ENCODE measurements at places on chromosomes 12 and 14. TPM values are rescaled to one million over a fixed set of nuclear protein-coding genes. Genes with fewer than 3 reads are reported as not detected.

DNA sequence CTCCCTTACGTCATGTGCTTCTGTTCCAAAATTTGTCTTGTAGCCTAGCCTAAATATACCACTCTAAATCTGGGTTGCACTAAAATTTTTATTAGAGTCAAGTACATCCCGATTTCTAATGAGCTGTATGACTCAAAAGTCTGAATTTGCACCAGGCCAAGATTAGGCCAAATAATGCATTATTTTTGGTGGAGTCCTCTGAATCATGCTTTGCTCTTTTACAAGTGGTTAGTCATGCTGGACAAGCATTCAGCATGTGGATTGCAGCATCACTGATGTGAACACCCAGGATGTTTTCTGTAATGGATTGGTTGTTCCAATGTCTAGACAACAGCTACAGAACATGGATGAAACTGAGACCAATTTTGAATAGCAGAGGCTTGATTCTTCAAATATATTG is 23.7 kb downstream of the HEBP1 start:
- peak overlapping the region; percentile 60 for H3K27ac ChIP-seq
- peaks cover 34% of the 10 kb centered on the region for H3K4me1 ChIP-seq
- H3K4me3 ChIP-seq = no peak overlapping the region
- peak; percentile 70 for DNase-seq
- no peaks in the 10 kb centered on the region for H3K36me3 ChIP-seq
- no peaks in the 10 kb centered on the region for H3K27me3 ChIP-seq

GRCh38 chr12:132078190-132078589 is 65.9 kb downstream of the DDX51 start:
- peak overlapping the region; percentile 67 for H3K27ac ChIP-seq
- H3K27me3 ChIP-seq = no peaks in the 10 kb centered on the region
- no peak overlapping the region for H3K4me3 ChIP-seq

Gene CABP1
- 1.7 TPM for total RNA-seq

Gene CLEC9A
- not detected for total RNA-seq

Gene DHRS2
- not detected for total RNA-seq

Gene NOP9
- 12.8 TPM for total RNA-seq

- H3K4me3 ChIP-seq = no peak overlapping the region
- peaks cover 15% of the 10 kb centered on the region for H3K27me3 ChIP-seq
- peaks cover 5% of the 10 kb centered on the region for H3K4me1 ChIP-seq
- no peaks in the 10 kb centered on the region for H3K36me3 ChIP-seq
- H3K27ac ChIP-seq = peak overlapping the region; percentile 60
Measured at GRCh38 chr12:51886021-51886710, 1.7 kb upstream of the ANKRD33 start.

All from sigmoid colon (tissue), 7 donors.